ENCODE measurements at places on chromosomes 5 and 9. TPM values are rescaled to one million over a fixed set of nuclear protein-coding genes. Genes with fewer than 3 reads are reported as not detected.

- no peak for DNase-seq
Observed at GRCh38 chr5:67652201-67652600, 455.6 kb upstream of the CD180 start.

- no peak for DNase-seq
Observed at GRCh38 chr5:140215276-140215675, 40.3 kb downstream of the CYSTM1 start.

DNA sequence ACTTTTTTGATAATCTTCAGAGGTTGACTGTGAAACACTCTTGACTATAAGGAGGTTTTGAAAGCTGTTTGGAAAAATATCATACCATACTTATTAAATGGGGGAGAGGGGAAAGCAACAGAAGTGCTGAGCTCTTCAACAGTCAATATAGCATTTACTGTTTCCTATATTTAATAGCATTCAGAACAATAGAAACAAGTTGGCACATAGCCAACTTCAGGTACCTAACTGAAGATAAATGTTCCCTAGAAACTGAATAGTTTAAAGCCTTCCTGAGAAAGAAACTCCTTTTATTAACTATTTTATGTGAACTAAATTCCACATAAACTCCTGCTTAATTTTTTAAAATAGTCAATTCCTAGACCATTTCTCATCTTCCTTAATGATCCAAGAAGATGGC, 26.3 kb downstream of the SLC31A1 start:
- no peak for DNase-seq

GRCh38 chr9:125988479-125989050, 241.4 kb downstream of the PBX3 start:
- no peak for DNase-seq

DNA sequence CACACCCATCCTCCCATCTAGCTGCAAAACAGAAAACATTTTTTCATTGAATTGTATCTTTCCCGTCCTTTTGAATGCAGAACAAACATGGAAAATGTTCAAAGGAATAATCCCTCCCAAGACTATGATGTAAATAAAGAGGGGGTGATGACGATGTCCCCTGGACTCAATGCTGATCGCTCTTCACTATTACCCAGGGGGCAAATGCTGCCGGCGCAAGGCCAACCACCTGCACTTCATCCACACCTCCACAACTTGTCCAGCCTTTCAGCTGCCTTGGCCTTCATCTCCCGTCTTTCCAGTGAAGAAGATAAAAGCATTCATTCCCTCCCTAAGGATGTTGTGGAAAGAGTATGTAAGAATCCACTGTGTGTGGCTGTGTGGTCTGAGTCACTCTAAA, 240.3 kb downstream of the AGTPBP1 start:
- DNase-seq, result no peak

GRCh38 chr5:31866166-31866565, 227.2 kb downstream of the PDZD2 start:
- no peak for DNase-seq

The NOXA1 gene
- 8.5 TPM for total RNA-seq

The PRDM9 gene
- not detected for total RNA-seq
